ENCODE measurements at places on chromosomes 1 and 21.
A peak's percentile ranks its signal among the peaks of the same experiment; 100 is the strongest.

DNA sequence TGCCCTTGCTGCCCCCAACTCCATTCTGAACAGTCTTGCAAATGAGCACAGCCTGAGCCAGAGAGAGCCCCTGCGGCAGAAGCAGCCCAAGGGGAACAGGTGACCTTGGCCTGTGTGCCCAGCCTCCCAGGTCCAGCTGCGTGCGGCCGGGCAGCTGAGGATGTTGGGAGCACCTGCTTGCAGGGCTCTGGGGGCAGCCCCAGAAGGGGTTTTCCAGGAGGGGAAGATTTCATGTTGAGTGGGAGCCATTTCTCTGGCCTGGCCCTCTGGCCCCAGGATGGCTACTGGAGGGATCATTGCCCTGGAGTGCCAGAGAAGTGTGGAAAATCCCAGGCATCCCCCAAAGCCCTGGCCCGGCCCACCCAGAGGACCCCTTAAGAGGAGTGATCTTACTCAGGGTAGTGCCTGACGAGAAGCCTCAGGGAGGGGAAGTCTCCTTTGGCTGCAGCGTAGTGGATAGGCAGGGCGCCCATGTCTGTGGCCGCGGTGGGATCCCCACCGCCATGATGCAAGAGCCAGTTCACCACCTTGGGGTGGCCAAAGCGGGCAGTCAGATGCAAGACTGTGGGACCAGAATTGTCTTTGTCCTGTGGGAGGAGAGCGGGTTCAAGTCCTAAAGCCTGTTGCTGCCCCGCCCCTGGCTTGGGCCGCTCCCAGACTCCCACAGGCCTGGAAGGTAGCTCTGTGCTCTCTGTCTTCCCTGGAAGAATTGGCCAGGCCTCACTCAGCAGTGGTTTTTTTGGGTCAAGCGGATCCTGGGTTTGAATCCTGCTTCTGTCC is 20.6 kb upstream of the RNU1-4 start:
- peak; percentile 92 for DNase-seq

DNA sequence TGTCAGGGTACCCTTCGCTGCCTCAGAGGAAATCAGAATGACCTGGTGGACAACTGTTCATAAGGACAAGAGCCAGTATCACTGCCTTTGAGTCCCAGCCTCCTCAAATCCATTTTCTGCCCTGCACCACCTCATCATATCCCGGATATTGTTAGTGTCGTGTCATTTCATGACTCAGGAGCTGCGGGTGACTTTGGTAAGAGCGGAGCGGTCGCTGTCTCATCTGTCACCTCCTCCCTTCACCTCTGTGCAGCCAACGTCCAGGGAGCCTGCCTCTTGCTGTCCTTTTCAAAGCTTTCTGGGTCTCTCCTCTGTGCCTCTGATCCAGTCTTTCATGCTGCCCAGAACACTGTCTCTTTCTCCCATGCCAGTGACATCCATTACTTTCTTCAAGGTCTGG is 7.0 kb upstream of the C1orf198 start:
- no peak for DNase-seq

DNA sequence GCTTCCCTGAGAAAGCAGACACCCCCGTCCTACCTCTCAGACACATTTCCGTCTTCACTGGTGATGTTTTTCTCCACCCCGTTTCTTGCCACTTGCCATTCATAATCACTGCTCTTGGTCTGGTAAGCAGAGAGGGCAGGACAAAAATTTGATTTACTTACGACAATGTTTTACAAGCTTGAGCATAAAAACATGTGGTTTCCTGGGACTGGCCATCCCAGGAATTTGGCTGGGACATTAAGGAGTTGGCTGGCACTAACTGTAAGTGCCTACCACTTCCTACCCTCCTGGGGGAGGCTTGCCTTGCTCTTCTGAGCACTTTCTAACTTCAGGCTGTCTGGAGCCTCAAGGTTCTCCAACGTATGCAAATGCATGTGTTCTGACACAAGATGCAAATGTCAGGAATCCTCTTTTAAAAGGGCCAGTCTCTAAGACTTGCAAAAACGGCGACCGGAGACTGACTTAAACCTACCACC is 24.2 kb downstream of the ZBTB18 start:
- no peak for DNase-seq

DNA sequence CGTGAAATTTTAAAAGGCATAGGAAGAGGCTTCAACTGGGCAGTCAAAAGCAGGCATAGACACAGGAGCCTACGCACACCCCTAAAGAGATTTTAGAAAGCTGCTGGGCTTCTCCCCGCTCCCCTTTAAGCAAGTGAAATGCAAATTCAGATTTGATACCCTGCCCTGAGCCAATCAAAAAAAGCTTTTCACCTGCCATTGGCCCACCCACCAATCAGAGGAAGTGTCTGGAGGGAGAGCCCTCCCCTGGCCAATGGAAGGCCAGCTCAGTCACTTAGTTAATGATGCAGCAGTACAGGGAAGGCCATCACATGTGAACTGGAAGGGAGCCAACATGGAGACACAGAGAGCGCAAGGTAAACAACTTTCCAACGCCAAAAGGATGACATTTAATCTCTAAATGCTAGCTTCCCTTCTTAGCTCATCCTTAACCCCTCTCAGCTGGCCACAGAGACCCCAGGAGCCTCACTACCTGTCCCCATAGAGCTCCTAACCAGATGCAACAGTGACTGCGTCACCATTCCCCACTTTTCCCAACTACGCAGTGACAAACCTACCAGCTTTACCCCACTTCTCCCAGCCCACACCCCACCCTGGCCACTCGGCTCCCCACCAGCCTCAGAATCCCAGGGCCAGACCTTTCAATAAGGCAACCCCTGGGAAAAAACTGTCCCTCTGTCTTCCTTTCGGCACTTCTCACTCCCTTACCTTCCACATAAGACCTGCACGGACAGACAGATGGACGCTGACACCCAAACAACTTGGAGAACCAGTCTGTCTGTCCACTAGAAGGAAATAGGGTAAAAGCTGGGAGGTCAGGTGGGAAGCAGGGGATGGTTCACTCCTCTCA is 71.0 kb downstream of the CD46 start:
- peak; percentile 98 for DNase-seq

DNA sequence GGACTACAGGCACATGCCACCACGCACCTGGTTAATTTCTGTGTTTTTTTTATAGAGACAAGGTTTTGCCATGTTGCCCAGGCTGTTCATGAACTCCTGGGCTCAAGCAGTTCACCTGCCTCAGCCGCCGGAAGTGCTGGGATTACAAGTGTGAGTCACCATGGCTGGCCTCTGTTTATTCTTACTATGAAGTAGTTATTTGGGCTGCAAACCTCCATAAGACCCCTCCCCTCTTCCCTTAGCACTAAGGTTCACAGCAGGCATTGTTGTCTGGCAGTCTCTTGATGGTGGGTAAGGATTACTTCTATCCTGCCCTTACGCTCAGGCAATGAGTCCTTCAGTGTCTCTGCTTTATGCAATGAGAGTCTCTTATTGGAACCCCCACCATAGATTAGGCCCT is 51.8 kb downstream of the ANGPTL1 start:
- DNase-seq: no peak

- no peak for DNase-seq
These were observed 66.2 kb downstream of the RGL1 start for GRCh38 chr1:183871142-183871541.
